ACHN (cell line): ENCODE measurements at places on chromosomes 2 and 18.

DNA sequence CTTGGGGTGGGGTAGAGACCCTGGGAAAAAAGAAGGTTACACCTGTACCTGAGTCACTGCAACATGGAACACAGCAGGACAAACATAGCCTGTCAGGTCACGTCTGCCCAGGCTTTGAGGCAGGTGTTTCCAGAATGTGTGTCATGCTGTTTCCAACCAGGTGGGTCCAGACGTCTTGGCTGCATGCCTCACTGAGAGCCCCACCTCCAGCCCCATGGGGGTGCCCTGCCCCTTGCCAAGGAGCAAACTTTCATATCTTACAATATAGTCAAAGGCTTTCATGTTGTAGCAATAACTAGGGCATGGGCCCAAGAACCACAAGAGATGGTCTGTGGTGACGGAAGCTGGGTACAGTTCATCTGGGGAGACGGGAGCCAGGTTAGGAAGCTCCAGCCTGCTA lies 499.7 kb downstream of the BCL11A start:
- no peak for DNase-seq

DNA sequence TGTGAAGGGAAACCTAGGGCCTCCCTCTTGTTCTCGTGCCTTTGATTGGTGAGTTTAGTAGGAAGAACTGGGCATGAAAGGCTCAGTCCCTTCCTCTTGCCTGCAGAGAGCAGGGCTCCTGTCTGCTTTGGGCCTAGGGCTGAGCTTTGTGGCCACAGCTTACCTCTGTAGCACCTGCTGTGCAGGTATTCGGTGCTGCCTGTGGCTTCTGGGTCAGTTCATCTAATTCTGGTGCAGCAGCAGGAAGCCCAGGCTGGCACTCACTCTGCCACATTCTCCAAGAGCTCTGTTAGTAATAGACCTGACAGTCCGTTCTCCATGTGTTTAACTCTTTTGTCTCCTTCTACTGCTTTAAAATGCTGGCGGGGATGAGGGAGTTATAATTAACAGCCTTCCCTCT lies 96.5 kb downstream of the DLGAP1 start:
- DNase-seq: no peak

- no peak for DNase-seq
These were observed 7.4 kb upstream of the LCT start for GRCh38 chr2:135844301-135844895.

- DNase-seq: no peak
These were observed 59.8 kb downstream of the MARCHF4 start for GRCh38 chr2:216312441-216312840.

GRCh38 chr2:191740016-191740419 lies 62.1 kb downstream of the NABP1 start:
- no peak for DNase-seq

- no peak for DNase-seq
These were observed 99.6 kb upstream of the CTAGE1 start for GRCh38 chr18:22517356-22517755.

- no peak for DNase-seq
These were observed 156.8 kb upstream of the ERBB4 start for GRCh38 chr2:212695426-212695825.

GRCh38 chr2:173524256-173524955 lies 169.7 kb downstream of the CDCA7 start:
- DNase-seq: no peak

DNA sequence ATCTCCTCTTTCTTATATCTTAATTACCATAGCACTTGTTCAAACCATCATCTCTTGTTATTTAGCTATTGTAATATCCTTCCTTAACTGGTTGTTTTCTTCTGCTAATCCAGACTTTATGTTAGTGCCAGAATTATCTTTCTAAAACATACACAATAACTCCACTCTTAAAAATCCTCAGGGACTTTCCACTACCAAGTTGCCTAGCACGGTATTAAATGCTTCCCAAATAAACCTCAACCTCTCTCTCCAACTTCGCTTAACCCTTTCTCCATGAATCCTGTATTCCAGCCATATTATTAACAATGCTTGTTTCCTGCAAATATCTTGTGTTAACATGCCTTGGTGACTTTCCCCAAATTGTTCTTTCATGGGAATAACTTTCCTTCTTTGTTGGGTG lies 84.5 kb downstream of the FAM228A start:
- DNase-seq: no peak

DNA sequence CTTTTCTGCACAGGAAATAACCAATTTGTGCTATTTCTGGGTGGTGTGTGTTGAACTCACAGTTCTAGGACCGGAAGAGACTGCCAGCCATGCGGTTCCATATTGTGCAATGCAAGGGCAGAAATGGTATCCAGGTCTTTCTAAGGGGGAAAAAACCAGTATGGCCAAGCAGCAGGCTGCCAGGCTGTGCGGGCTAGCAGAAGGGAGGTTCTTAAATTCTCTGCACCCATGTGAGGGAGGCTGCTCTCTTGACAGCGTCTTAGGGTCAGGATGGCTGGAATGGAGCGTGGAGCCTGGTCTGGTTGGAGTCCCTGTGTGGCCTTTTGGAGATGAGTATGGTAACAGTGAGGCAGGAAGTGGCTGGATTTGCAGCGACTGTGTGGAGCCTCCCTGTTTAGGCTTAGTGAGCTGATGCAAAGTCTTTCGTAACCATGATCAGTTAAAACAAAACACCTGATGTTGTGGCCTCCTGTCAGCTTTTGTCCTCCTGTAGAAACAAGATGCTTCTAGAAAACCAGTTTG lies 52.6 kb downstream of the NCK2 start:
- no peak for DNase-seq

GRCh38 chr2:151808258-151809072 lies 19.8 kb downstream of the ARL5A start:
- peak; percentile 46 for DNase-seq

GRCh38 chr2:9982248-9982647 lies 30.8 kb downstream of the GRHL1 start:
- no peak for DNase-seq

DNA sequence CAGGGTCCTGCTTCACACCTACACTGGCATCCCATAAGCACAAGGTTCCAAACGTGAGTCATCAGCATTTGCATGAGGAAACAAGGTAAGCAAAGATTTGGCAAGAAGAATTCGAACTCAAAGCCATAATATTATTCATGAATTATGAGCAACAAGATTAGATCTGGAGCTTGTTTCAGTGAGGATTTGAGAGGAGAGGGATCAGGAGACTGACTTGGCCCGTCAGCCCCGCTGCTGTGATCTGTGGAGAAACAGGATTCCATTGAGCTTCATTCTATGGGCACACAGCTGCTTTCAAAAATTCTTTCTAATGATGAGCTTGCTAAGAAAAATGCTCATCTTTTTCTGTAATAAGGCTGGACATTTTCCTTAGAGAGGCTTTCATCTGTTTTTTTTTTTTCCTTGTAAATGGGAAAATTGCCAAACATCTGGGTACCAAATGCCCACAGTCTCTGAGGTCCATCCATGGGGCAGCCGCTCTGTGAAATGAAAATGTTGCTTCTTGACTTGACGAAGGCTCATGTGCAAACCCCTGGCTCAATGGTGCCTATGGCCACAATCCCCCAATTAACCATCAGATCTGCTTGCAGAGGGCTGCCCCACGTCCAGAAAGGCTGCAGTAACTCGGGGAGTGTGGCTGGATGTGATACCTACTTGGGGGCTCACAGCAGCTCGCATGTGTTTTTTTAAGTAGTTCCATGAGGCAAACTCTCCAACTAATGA lies 179.3 kb downstream of the TMEM18 start:
- DNase-seq: no peak

GRCh38 chr2:197205585-197206215 lies 104.9 kb downstream of the ANKRD44 start:
- no peak for DNase-seq

DNA sequence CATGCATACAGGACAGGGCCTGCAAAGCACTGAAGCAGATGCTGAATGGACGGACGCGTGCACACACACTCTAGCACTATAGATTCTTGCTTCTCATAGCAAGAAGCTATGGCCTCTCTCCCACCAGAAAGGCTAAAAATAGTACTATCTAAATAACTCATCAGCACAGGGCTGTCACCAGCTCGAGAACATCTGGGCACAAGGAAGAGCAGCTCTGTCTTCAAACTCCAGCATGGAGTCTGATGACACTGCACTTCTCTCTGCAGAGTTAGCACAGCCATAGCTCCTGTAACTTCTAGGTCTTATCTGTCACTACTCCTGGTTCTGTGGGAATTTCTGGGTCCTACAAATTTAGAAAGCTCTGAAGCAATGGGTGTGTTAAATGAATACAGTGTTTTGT lies 123.5 kb downstream of the MYO5B start:
- no peak for DNase-seq

DNA sequence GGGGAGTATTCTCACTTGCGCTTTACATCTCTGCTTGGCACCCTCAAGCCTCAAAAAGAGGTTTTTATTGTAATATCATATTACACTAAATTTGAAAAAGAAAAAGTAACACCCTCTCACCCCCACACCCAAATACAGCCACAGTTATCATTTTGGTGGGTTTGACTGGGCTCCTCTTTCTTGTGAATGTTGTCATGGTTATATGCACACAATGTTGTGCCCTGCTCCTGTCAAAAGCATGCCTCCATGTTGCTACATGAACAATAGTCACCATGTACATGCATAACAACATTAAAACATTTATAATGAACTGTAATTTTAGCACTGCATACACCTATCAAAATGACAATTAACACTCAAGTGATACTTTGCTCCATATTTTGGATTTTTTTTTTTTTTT lies 100.2 kb downstream of the BCL2L11 start:
- no peak for DNase-seq

DNA sequence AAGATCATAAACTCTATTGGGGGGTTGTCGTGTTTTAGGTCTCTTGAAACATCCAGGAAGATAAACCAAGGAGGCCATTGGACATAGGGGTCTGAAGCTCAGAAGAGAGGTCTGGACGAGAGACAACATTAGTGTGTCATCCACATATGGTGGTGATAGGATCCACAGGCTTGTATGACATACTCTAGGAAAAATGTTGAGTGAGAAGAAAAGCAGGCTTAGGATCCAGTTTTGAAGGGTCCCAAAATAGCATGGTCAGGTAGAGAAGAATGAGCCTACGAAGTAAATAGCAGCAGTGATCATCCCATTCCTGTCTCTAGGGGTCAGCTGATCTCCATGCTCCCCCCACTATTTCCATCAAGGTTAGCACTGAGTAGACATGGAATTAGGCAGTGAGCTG lies 166.8 kb downstream of the ANKRD30B start:
- no peak for DNase-seq

DNA sequence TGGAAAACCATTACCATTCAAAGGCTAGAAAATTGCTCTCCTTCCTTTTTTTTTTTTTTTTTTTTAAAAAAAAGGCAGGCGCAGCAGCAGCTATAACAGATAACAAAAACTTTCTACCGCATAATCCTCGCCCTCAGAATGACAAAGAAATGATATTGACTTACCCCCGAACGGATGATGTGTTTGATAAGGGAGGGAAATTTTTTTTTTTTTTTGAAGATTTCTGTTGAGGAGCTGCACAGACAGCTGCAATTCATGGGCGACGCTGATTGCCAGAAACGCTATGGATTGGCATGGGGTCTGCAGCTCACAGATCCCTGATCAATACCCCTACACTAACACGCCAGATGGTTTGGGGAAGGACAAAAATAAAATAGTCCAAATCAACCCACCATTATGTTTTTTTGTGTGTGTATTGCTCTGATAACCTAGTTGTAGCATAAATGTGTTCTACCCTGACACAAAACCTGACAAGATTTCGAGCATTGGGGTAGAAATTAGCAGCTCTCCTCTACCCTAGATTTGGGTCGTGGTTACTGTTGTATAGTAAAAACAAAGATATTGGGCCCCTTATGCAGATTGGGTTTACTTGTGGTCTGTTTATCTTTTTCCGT lies 3.6 kb upstream of the ONECUT2 start:
- no peak for DNase-seq

DNA sequence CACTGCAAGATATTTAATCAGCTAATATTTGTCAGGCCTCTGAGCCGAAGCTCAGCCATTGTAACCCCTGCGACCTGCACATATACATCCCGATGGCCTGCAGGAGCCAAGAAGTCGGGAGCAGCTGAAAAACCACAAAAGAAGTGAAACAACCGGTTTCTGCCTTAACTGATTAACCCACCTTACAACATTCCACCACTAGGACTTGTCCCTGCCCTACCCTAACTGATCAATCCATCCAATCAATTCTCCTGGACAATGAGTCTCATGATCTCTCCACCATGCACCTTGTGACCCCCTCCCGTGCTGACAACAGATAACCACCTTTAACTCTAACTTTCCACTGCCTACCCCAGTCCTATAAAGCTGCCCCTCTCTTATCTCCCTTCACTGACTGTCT lies 945.4 kb upstream of the GYPC start:
- no peak for DNase-seq

DNA sequence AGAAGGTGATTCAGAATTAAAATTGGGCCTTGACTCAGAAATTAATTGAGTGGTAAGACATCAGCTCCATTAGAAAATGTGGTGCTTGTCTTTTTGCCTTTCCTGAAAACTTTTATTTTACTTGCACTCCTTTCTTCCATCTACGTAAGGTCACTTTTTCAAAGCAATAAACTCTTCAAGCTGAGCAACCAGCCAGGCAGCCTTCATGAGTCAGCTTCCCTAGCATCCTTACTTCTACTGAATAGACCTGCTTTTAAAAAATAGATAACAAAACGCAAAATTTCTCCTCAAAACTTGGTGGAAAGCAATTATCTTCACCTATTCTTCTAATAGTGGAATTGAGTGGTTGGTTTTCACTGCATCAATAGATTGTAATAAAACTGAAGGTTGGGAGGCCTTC lies 504.2 kb downstream of the ARHGAP15 start:
- no peak for DNase-seq

GRCh38 chr2:98457045-98457696 lies 12.5 kb downstream of the INPP4A start:
- DNase-seq: peak; percentile 16

GRCh38 chr18:50350699-50351098 lies 24.1 kb upstream of the SKA1 start:
- DNase-seq: no peak

GRCh38 chr18:63878925-63879324 lies 8.6 kb upstream of the SERPINB2 start:
- no peak for DNase-seq

GRCh38 chr18:58325494-58325893 lies 281.5 kb downstream of the NEDD4L start:
- no peak for DNase-seq

DNA sequence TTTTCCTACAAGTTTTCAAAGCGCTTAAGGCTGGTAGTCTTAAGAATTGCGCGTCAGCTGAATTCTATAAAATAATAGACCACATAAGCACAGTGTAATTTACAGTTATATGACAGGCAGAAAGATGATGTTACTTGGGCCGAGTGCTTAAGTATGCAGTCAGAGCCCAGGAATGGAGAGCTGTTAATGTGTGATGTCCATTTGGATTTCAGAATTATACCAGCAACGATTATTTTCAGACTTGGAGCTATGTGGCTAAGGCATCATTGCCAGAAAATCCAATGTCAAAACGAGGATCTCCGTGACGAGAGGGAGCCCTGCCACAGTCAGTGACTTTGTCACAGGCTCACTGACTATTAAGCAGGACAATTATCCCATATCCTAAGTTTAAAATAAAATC lies 3.4 kb downstream of the KLF7 start:
- peak; percentile 71 for DNase-seq
